Right ventricle myocardium inferior (tissue), 1 donor: ENCODE measurements at places on chromosomes 7 and 10.

GRCh38 chr7:133941496-133941895 is 185.6 kb upstream of the LRGUK start:
- no peak for DNase-seq

DNA sequence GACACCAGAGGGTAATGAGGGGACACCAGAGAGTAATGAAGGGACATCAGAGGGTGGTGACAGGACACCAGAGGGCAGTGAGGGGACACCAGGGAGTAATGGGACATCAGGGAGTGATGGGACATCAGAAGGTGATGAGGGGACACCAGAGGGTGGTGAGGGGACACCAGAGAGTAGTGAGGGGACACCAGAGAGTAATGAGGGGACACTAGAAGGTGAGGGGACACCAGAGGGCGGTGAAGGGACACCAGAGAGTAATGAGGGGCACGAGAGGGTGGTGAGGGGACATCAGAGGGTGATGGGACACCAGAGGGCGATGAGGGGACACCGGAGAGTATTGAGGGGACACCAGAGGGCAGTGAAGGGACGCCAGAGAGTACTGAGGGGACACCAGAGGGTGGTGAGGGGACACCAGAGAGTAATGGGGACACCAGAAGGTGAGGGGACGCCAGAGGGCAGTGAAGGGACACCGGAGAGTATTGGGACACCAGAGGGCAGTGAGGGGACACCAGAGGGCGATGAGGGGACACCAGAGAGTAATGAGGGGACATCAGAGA is 10.6 kb downstream of the NACAD start:
- no peak for DNase-seq

DNA sequence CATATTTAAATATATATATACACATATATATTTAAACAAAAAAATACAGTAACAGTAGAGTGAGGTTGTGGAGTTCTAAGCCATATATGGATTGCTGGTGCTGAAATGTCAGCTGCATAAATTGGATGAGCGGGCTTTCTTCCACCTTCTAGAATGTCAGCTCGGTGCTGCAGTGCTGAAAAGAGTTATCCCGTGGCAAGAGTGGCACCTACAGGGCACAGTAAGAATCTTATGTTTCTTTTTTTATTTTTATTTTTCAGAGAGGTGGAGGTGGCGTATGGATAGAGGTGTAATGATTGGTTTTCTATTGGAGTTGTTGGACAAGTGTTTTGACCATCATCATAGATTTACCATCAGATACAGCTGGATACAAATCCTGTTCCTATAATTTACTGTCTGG is 86.2 kb upstream of the DYNC1I1 start:
- no peak for DNase-seq

- no peak for DNase-seq
Measured at GRCh38 chr10:35564341-35564968, 40.7 kb upstream of the GJD4 start.

GRCh38 chr7:1021366-1021765 is 23.0 kb upstream of the GPR146 start:
- peak; percentile 58 for DNase-seq

DNA sequence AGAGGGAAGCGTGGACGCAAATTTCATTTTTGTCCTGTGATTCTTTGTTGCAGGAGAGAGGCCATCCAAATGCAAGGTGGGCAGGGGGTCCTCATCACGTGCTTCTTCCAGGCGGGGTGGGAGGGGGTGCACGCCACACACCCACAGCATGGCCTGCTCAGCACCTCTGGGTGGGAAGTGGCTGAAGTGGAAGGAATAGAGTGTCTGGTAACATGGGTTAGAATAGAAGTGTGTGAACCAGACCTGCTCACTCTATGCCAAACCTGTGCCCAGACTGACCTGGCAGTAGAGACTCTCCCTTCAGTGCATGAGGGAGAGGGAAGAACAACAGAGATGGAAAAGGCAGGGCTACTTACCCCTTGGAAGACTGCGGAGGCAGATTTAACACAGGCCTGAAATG is 21.7 kb downstream of the ZNF503 start:
- no peak for DNase-seq

GRCh38 chr7:151865070-151865670 is 11.7 kb downstream of the PRKAG2 start:
- peak; percentile 70 for DNase-seq

DNA sequence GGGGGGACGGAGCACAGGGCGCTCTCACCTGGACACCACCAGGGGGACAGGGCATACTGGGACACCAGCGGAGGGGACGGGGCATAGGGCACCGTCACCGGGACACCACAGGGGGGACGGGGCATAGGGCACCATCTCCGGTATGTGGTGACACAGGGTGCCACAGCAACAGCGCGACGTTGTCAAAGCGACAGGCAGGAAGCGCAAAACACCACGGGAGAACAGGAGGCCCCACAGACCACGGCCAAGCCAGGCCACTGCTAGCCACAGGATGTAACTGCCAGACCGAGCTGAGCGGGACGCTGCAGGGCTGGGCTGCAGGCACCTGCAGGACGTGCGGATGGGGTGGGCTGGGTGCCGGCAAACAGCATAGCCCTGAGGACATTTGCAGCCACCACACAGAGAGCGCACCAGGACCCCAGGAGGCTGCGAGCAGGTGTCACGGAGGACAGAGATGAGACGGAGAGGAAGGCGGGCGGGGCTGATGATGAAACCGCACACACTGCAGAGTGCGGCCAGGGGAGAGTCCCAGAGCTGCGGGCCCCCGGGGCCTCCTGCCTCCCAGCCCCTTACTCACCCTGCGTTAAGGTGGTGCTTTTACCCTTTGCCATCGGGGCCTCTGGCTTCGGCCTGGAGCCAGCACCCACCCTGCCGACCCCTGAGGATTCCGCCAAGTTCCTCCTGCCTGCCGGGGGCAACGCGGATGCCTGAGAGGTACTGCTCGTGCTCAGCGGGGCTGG is 17.5 kb downstream of the MICALL2 start:
- no peak for DNase-seq
